ENCODE measurements at places on chromosomes 11 and 22.

GRCh38 chr11:11381471-11382105 lies 28.5 kb upstream of the CSNK2A3 start:
- no peak for DNase-seq

DNA sequence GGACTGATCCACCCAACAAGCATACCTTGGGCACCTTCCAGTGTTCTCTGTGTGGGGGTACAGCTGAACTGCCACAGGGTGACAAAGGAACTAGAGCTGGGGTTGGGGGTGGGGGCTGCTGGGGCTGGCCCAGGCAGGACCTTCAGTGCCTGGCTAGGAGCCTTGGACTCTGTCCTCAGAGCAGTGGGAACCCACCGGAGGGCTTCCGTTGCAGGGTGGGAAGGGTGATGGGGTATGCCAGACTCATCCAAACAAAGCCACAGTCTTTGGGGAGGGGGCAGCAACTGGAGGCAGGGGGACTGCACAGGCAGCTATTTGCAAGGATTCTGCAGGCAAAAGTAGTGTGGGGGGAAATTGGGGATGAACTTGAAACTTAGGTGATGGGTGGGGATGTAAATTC lies 35.7 kb upstream of the CLDN5 start:
- DNase-seq = no peak

DNA sequence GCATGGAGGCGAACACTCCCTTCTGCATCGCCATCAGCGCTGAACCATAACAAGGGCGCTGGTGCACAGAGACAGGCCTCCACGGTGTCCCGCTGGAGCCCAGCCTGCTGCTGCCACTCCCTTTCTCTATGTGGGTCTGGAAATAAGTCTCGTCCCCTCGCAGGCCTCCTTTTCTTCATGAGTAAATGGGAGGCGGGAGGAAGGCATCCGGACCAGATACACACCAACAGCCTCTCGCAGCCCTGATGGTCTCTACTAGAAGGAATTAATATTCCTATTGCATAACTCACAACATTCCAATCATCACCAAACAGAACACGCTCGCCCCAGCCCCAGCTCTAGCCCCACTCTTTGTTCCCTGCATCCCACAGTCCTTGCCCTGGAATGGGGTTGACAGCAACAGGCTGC lies 14.9 kb downstream of the RASD2 start:
- DNase-seq = no peak

- no peak for DNase-seq
These were observed 32.8 kb upstream of the FGF3 start for GRCh38 chr11:69852056-69852455.

GRCh38 chr11:47616726-47617416 lies 22.7 kb upstream of the C1QTNF4 start:
- no peak for DNase-seq

- no peak for DNase-seq
These were observed 57.8 kb upstream of the FIBIN start for GRCh38 chr11:26936109-26936508.

DNA sequence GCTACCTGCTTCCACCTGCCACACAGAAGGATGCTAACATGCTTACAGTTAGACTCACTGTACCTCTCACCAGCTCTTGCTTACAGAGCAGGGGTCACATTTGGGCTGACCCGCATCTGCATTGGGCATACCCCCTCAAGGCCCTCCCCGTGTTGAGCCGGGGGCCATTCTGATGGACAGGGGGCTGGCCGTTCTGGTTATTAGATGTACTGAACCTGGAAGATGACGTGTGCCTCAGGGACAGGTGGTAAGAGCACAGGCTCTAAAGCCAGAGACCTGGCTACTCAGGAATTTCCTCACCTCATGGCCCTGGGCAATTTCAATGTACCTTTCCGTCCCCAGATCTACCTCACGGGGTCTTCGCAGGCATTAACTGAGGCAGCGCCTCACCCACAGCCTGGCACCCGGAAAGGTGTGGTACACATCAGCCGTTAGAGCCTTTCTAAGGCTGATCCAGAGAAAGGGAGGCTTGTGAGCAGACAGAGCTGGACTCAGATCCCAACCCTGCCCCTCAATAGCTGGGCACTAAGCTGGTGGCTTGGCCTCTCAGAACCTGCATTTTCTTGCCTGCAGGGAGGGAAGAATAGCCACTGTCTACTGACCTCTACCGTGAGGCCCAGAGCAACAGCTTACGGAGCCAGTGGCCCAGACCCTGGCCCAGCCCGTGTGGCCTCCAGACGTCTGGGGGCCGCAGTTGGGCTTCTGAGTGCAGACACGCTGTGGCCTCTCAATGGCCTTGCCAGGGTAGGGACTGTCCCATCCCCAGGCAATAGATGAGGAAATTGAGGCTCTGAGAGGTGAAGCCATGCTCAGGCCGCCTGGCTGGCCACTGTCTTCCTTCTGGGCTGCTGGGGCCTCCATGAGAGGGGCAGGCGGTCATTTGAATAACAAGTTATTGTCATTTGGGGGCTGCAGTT lies 100.6 kb downstream of the MORC2 start:
- no peak for DNase-seq

DNA sequence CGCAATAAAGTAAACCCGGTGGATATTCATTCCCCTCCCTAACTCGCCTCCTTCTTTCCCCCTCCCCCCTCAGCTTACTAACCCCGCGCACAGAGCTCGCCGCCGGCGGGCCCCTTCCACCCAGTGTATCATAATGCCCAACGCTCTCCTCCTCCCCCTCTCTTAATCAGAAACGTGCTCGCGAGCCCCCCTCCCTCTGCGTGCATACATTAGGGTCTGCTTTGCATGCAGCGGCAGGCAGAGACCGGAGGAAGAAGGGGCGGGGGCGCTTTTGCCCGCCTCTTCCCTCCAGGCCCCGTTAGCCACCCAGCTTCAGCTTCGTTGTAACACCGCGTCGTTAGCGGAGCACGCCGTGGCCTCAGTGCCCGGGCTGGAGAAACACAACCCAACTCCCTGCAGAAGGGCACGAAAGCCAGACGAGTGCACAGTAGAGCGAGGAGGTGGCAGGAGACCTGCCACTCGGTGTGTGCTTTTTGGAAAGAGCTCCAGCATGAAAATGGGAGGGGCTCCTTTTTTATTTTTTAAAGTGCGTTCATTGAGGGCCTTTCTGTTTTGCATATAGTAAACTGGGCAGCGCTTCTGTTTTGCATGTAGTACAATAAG lies 901 bp upstream of the KMT2A start:
- DNase-seq = peak; percentile 72

DNA sequence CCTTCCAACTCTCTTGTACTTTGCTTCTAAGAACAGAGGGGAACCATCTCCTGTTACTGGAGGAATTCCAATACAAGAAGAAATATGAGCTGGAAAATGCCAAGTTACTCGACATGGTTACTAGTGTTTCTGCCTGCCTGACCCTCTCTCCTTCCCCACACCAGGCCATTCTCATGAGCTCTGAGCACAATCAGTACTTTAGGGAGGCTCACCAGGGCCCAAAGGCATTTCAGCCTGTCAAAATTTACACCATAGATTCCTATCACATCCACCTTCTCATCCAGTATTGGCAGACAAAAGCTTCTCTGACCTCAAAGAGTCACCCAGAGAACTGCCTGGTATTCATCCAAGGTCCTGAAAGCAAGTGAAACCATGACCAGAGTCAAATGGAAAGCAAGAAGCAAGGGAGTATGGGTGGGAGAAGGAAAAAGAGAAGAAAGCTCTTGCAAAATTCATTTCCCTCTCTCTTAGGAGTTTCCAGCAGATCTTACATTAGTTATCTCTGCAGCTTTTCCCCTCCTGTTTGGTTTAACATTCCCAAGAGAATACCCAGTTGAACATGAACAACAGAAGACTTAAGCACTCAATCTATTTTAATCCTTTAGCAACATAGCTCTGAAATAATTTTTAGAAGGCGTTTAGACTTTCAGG lies 58.7 kb upstream of the NCAM1 start:
- no peak for DNase-seq

DNA sequence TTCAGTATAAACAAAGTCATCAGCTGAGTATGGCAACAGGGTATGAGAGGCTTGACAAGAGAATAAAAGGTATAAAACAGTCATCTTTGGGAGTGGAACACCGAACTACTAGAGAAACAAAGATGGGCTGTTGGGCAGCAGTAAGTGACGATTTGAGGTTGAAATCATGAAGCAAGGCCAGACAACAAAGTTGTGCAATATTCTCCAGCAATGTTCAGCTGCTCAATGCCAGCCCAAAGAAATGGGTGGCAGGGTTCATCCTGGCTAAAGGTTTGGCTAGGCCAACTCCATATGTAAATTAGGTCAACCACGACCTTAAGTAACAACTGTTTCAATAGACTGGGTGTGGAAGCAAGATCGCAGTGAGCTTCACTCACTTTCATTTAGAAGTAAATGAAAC lies 6.2 kb downstream of the APIP start:
- no peak for DNase-seq

DNA sequence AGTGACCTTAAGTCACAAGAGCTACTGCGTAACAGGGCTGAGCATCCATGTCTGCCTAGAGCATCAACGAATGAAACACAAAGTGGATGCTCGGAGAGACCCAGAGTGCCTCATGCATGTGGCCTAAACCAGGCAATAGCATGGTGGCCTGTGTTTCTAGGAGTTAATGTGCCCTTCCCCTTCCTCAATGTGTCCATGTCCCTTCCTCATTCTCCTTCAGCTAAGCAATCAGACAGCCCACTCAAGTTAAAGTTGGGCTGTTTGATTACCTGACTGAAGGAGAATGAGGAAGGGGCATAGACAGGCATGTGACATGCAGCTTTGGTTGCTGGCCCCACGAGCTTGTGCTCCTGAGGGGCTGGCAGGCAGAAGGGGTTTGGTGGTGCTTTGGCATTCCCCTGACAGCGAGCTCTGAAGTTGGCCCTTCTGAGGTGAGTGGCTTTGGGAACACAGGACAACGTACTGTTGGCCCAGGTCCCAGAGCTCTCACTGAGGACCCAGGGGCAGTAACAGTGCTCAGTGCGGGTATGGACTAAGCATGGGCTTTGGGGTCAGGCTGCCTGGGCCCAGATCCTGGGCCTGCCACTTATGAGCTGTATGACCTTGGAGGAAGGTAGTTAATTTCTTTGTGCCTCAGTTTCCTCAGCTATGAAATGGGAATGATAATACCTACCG lies 46.7 kb downstream of the IRAG1 start:
- DNase-seq = no peak

- no peak for DNase-seq
These were observed 46.8 kb upstream of the IGLL5 start for GRCh38 chr22:22840780-22841179.

DNA sequence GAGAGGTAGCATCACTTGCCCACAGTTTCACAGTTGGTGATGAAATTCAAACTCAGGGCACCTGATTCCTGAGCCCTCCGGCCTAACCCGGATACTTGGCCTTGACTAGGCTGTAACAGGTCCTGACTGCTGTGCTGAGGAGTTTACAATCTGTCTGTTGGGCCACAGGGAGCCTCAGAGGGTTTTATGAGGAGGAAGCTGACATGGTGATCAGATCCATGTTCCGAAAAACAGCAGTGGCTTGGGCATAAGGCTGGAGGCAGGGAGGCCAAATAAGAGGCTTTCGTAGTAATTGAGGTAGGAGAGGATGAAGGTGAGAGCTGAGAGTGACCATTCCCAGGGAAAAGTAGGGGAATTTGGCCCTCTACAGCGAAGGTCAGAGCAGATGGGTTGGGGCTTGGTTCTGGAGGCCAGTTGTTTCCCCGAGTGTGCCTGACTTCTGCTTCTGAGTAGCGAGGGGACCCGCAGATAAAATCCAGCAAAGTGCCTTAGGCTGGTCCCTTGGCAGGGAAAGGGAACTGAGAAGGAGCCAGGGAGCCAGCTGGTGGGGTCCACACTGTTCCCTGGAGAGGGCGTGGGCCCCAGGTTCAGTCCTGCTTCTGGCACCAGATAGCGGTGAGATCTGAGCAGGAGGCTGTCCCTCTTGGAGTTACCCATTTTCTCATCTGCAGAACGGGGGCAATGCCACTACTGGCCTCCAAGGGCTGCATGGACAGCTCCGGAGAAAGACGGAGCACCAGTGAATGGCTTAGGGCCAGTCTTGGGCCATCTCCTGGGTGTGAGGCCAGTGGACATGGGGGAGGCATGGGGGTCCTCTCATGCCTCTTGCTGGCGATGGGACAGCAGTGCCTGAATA lies 6.5 kb downstream of the PRDM11 start:
- no peak for DNase-seq

- DNase-seq = no peak
These were observed 333 bp upstream of the CD3E start for GRCh38 chr11:118304227-118304567.

Measured in natural killer cell treated with Interleukin-12 subunit alpha and Interleukin-12 subunit beta and Interleukin-15 and Interleukin-18, amount 100 ng/mL, for 72 hours (primary cell).